Naive thymus-derived CD4-positive, alpha-beta T cell (primary cell): ENCODE measurements at places on chromosomes 7 and 10. TPM values are rescaled to one million over a fixed set of nuclear protein-coding genes. Genes with fewer than 3 reads are reported as not detected.

GPR37 gene
- total RNA-seq: not detected

ASAH2 gene
- 3.6 TPM for total RNA-seq

PTF1A gene
- total RNA-seq: not detected in 2 replicates

PAX4 gene
- total RNA-seq: not detected in 2 replicates

BLVRA gene
- total RNA-seq: 11.2 TPM

MKI67 gene
- total RNA-seq: 212 and 219 TPM in 2 replicates

ORC5 gene
- 23.7 and 28.0 TPM in 2 replicates for total RNA-seq

LGI1 gene
- not detected for total RNA-seq

DNA sequence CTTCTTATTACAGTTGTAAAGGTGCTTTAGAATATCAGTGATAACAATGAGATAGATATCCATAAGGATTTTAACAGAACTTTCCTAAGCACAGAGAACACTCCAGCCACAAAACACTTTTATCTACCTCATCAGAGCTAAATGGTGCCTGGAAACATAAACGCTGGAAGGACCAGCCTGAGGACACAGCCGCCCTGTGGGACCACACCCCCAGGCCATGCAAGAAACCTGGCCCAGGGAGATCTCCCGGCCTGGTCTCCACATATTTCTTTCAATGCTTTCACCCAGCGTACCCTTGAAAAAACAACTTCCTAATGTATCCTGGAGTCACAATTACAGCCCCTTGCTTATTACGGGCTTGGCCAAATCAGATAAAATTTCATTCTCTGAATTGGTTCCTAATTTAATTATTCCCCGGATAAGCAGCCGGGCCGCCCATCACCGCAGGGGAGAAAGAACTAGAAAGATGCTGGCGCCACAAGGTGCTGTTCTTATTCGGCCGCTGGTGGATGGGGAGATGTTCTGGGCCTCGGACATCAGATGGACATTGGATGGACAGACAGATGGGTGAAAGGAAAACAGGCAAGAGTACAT, 11.8 kb downstream of the CHST15 start:
- DNase-seq: no peak

DNA sequence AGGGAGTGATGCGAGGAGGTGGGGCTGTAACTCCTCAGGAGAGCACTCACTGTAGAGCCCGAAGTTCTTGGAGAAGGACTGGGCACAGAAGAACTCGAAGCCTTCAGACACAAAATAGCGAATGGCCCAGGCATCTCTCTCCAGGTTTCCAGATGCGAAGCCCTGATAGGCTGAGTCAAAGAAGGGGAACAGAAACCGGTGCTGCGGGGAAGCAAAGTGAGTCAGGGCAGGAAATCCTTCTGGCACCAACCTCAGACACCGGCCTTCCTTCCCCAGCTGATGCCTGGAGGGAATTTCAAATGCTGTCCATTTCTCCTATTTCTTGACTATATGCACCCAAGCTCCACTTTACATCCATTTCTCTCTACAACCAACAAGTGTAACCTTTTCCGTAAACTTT, 26.8 kb downstream of the GOT1 start:
- DNase-seq: no peak

- no peak for DNase-seq
These were observed 1080.6 kb upstream of the LRRN3 start for GRCh38 chr7:110010359-110010758.

- DNase-seq: no peak
These were observed 61.5 kb downstream of the NKX6-2 start for GRCh38 chr10:132724446-132724845.

GRCh38 chr7:155259866-155260497, 37.7 kb upstream of the INSIG1 start:
- DNase-seq: no peak

- DNase-seq: no peak
These were observed 104.0 kb upstream of the NANOS1 start for GRCh38 chr10:118925404-118926071.

- no peak for DNase-seq
These were observed 82.8 kb downstream of the MKI67 start for GRCh38 chr10:128043259-128044045.

DNA sequence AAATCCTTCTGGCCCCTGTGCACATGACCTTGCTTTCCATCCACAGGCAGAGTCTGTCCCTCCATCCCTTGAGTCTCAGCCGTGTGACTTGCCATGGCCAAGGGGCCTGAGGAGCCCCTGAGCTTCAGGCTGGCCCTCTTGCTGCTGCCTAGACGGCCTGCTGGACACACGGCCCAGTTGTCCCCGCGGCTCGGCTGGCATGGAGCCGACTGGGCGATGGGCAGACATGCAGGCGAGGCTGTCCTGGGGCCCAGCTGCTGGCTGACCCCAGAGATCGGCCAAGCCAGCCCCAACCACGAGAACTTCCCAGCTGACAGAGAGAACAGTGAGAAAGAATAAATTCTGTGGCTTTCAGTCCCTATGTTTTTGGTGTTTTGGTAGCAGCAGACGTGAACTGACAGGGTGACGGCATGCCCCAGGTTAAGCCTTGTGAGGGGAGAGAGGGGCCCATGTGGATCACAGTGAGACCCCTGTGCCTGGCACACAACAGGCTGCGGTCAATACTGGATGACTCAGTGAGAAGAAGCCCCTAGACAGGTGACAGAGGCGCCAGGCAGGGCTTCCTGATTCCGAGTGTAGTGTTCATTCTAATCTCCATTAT, 11.7 kb downstream of the PRKAG2 start:
- DNase-seq: no peak

DNA sequence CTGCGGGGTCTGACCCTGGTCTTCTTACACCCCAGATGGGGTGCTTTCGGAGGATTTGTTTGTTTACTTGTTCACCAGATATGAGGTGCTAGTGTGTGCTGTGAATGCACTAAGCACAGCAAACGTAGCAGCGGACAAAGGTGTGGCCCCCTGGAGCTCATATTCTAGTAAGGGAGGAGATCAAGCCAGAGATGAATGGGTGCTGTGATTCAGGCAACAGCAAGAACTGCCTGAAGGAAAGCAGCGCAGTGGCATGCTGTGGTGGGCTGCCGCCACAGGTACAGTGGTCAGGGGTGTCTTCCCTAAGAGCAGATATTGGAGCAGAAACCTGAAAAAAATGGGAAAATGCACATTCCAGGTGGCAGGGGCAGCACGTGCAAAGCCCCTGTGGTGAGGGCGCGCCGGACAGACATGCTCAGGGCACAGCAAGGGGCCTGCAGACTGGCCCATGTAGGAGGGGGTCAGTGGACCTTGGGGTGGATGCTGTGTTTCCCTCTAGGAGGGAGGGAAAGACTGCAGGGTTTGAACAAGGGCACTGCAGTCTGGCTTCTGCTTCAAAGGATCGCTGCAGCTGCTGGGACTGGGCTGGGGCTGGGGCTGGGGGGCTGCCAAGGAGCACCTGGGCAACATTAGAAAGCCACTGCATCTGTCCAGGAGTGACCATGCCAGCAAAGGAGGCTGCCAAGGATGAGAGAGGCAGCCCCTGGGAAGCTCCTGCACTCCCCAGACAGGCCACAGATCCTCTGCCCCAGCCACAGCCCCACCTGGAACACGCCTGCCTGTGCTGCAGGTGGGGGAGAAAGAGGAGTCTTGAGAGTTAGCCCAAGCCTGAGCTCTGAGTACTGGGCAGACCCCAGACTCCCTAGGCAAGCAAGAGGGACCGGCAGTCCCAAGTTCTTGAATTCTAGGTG, 927 bp upstream of the DEPP1 start:
- DNase-seq: no peak

- DNase-seq: no peak
These were observed 222.8 kb downstream of the THSD7A start for GRCh38 chr7:11609096-11609670.

DNA sequence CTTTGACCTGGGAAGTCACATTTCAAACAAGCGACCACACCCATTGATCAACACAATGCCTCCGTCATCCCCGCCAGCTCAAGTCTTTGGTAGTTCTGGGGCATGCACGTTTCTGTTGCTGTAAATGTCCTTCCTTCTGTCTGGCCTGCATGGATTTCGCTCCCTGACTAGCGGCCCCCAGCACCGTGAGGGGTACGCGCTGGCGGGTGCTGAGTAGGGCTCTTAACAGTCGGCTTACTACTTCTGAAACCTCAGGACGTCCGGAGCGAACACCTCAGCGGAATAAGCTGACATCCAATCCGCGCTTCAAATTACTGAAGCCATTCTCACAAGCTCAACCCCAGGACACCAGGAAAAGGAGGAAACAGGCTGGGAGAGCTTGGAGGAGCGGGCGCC, 505 bp downstream of the NUDCD3 start:
- peak; percentile 78 for DNase-seq

DNA sequence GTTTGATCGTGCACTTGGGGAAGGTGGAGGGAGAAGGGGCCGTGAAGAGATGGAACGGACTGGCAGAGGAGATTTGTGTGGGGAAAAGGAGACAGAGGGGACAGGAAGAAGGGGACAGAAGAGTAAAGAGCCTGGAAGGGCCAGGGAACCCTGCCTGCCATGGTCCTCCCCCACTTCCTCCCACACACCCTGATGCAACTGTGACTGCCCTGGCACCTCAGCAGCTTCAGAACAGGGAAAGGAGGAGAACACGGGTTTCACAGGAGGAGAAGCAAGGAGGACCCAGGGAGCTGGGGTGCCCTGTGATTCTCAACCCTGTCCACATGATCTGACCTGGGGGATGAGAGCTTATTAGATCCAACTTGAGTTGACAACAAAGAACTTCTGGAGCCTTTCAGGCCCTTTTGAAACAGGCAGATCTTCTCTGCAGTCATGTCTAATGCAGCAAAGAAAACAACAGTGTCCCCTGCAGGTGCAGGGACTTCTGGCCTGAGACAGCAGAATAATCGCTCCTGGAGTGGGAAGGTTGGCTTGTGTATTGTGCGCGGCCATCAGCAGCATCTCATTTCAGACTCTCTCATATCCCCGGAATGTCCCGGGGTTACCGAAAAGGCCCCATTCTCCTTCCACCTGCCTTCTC, 421.6 kb downstream of the PAXIP1 start:
- no peak for DNase-seq

DNA sequence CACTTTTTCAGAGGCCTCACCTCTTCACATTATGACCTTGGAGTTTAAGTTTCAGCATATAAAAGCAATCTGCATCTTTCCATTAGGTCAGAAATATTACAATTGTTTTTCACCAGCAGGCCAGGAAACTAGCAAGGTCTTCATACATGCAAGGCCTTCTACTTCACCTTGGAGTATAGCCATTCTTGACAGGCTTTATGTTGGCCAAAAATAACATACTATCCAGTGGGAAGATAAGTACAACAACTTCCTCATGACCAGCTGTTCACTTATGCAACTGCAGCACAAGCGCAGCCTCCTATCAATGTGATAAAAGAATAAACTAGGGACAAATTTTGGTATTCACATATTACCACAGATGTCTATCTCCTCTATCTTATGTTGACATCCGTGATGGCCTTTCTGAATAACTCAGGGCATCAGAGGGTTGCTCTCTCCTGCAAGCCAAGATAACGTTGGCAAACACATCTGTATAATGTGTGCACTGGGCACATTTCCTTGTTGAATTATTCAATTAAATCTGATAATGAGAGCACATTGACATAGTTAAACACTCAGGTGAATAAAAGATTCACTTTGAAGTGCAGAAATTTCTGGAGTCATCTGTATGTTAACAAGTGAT, 239.8 kb downstream of the FZD1 start:
- no peak for DNase-seq

DNA sequence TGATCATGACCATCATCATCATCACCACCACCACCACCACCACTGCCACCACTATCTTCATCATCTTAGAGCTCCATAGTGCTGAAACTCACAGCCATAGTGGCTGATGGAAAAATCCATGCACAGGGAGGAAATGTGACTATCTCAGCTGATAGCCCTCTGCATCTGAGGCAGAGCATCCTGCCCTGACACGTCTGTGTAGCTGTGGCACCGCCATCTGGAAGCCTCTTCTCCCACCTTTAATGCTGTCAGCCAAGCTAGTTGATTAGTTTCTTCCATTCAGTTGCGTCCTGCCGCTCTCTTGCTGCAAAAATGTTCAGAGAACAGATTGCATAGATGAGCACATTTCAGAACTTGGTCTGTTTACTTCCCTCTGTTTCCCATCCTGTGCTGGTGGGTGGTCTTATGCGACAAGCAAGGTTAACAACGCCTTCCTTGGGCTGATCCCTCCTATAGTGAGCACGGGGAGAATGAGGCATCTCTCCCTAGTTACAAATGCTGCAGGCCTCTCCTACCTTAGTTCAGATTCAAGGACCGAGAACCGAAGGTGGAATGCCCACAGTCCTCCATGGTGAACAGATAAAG, 478.6 kb downstream of the PLXNA4 start:
- DNase-seq: no peak
